Posterior cingulate gyrus (tissue), 11 donors: ENCODE measurements at places on chromosomes 6 and 20.

DNA sequence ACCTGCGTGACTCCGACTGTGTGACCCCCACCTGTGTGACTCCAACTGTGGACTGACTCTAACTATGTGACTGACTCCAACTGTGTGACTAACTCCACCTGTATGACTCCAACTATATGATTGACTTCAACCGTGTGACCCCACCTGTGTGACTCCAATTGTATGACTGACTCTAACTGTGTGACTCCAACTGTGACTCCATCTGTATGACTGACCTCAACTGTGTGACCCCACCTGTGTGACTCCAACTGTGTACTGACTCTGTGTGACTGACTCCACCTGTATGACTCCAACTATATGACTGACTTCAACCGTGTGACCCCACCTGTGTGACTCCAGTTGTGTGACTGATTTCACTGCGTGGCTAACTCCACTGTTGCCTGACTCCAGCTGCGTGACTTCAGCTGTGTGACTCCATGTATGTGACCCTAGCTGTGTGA is 38.6 kb downstream of the SYNJ2 start:
- DNase-seq: peak; percentile 37

GRCh38 chr6:143882401-143882930 is 18.2 kb downstream of the ZC2HC1B start:
- DNase-seq: no peak

DNA sequence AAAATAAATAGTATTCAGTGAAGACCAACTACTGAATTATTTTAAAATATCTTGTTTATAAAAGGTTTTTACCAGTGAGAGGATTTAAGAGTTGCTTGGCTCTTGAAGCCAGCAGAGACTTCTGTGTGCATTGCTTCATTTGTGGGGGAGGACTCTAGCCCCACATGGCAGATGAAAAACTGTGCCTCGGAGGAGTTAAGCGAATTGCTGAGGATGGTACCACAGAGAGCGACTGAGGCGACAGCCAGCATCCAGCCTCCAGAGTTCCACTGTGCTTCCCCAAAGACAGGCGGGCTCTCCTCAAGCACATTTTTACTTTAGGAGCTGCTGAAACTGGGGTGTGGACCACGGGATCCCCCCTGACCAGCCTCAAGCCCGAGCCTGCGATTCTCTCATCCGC is 80.7 kb downstream of the THBS2 start:
- no peak for DNase-seq

- DNase-seq: no peak
Observed at GRCh38 chr20:25223179-25223661, 24.7 kb upstream of the PYGB start.

DNA sequence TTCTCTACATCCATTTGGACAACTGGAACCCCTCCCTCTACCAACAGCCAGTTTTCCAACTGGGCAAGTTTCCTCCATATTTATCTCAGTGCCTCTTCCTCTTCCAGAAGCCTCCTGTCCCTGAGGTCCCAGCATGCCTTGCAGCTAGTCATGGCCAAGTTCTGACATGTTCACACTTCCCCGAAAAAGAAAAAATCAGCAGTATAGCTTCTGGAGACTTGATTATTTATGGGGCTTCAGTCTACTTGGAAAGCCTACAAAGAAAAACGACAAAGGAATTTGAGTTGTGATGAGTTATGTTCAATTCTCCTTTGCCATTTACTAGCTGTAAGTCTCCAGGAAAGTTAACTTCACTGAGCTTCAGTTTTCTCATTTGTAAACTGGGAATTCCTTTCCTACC is 406.5 kb downstream of the MAFB start:
- no peak for DNase-seq

GRCh38 chr20:54872440-54872839 is 397.0 kb downstream of the DOK5 start:
- DNase-seq: no peak
